ENCODE measurements at places on chromosomes 1 and 21. TPM values are rescaled to one million over a fixed set of nuclear protein-coding genes. Genes with fewer than 3 reads are reported as not detected.

- no peak for DNase-seq
These were observed 716.9 kb downstream of the ADGRL2 start for GRCh38 chr1:82517586-82517985.

DNA sequence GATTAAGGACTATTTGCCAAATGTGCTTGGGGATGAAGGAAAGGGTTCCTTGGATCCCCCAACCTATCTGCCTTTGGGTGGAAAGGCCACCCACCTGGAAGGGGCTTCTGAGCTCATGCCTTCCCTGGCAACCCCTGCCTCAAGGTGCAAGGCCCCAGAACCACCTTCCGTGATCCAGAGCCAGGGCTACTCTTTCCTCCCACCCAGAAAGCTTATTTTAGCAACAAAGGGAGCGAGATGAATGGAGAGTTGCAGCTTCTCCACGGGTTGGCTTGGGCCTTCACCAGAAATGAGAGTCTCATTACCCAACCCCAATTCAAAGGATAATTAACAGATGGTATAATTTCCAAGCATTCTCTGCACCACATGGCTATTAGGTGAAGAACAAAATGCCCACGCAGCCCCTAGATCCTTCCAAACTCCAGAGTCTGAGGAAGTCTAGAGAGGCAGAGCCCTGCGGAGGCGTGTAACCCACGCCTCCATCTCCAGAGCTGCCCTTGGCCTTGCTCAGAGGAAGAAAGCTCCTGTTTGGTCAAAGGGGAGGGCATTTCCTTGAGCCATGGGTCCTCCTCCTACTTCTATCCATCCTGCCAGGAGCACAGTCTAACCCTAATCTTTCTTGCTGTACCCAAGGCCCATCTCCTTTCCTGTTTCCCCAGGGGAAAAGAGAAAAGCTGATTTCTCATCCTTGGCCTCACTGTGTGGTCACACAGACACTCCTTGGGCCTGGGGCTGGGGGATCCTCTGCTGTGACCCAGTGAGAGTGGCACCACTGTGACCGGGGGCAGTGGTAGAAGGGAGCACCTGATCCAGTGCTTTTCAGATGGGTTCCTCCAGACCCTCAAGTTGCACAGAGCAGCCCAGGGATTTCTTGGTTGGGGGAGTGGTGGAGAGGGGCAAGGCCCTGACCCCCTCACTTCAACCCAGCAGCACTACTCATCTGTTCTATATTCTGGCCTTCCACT lies 1.7 kb upstream of the CELSR2 start:
- DNase-seq, result no peak

DNA sequence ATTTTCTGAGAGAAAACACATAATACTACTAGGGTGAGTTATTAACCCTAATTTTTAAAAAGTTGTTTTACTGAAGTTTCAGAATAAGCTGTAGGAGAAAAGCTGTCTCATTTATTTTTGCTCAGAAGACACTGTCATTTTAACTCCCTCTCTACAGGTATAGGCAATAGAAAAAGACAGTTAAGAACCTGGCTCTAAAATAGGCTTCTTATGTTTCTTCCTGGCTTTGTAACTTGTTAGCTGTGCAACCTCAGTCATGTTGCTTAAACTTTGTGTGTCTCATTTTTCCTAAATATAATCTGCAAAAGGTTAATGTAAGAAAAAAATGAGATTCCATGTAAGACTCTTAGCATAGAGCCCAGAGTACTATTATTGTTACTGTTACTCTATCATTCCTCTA lies 64.4 kb downstream of the TTLL7 start:
- no peak for DNase-seq

DNA sequence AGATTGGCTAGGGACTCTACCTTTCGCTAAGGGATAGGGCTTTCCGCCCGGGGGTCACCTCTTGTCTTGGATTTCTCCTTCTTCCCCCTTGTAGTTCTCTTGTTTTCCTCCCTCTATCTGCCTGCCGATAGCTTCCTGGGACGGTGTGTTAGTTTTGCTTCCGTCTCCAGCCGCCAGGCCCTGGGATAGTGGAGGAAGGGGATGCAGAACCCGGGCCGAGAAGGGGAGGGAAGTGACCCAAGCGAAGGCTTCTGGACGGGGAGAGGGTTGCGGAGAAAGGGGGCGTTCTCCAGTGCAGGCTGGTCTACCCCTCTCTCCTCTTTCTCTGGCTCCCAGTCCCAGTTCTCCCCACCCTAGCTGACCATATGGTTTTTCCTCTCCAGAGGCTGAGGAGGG lies 871 bp downstream of the TUFT1 start:
- no peak for DNase-seq

DNA sequence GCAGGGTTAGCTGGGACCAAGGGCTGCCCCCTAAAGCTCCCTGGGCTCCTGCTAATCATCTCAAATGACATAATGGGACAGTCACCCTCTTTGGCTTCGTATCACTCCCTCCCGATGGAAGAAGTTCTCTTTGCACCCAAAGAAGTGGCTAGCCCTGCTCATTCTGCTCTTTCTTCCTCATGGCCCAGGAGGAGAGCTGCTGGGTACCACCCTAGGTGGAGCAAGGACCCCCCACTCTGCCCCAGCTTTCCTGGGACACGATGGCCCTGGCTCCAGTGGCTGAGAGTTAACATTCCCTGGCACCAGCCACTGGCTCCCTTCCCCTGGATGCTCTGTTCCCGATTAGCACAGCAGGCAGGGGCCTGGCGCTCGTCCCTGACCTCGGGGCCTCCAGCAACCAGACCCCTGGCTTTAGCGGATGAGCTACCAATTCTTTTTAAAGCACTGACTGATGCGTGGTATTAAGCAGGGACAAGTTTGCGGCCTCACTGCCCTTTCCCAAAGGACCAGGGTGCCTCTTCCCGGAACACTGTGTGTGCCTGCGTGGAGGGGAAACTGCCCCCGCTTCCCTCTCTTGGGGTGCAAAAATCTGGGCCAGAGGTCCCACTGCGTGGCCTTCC lies 1.2 kb downstream of the MYOM3 start:
- DNase-seq, result no peak

- peak; percentile 46 for DNase-seq
These were observed 67.8 kb upstream of the FGGY start for GRCh38 chr1:59229138-59229537.

GRCh38 chr21:32613436-32614043 lies 1.4 kb upstream of the CFAP298 start:
- no peak for DNase-seq

DNA sequence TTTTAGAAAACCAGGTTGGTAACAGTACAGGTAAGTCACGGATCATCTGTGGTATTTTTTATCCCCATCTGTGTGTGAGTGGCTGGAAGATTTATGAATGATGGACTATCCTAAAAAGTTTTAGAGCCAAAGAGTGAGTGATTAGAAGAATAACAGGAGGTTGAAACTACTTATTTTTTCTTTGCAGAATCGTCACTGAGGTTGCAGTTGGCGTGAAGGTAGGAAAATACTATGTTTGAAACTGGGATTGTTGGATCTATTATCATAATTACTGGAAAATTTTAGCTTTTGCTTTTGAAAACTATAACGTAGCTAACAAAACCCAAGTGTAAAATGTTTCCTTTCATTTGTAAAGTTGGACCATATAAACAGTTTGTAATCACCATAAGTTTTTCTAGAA lies 1.8 kb downstream of the PTBP2 start:
- no peak for DNase-seq

- DNase-seq, result no peak
These were observed 46.6 kb downstream of the SMYD2 start for GRCh38 chr1:214327514-214327913.

DNA sequence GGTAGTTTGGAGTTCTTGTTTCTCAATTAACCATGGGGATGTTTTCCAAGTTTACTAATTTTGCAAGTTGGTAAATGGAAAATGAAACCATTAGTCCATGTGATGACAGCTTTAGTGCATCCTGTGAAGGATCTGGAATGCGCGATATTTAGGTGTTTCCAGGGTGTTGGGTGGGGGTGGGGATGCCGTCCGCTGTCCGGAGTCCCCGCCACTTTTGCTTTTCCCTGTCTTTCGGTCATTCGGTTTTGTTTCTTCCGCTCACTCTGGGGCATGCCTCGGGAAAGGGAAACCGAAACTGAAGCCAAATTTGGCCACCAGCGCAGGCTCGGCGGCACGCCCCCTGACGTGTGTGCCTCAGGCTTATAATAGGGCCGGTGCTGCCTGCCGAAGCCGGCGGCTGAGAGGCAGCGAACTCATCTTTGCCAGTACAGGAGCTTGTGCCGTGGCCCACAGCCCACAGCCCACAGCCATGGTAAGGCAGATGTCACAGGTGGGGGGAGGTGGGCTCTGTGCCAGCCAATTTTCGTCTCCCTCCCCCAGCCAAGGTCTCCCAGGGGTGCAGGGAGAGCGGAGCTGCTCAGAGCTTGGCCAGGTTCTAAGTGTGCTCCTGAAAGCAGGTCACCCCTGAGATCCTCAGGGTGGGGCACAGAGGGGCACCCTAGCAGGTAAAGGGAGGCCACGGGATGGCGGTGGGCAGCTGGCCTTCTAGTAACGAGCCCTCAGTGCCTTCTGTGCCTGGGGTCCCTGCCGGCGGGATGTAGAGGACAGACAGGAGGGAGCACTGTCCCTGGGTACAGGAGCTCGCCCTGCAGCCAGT lies at the start of gene ISG15:
Gene ISG15 (plus strand): TSS at position 393 of the 817 bp plus-strand sequence. CDS start 77 bp downstream, at position 470.
- DNase-seq, result peak; percentile 83

DNA sequence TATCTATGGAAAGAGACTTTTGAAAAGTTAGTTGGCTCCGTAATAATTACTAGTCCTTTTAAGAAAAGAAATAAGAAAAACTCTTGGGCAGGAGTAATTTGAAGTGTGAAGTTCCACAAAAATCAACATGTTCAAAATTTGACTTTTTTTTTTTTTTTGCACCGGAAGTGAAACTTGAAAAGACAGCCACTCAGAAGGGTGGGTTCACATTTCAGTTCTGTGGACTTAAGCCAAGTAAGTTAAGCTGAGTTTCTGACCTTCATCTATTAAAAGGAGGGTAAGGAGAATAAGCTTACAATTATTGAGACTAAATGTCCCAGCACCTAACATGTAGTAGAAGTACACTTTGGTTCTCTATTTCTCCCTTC lies 11.0 kb downstream of the RO60 start:
- no peak for DNase-seq

DNA sequence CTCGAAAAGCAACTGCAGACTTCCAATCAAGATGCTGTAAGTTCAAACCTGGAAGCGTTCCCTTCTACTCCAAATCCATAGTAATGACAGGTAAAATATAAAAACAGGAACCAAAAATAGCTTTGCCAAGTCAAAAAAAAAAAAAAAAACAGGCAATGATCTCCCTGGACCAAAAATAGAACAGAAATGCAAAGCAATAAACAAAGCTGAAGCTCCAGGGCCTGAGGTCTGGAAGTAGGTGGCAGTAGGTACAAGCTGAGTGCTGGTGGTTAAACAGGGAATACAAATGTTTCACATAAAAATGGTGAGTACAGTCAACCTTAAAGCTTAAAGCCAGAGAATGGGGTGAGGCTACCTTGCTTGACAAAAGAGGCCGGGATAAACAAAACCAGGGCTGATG lies 610.8 kb downstream of the SMYD3 start:
- no peak for DNase-seq

- DNase-seq, result peak; percentile 32
These were observed 3.5 kb upstream of the RAP1A start for GRCh38 chr1:111615870-111616715.

GRCh38 chr1:118960026-118960561 lies 28.0 kb downstream of the TBX15 start:
- no peak for DNase-seq

- DNase-seq, result peak; percentile 30
These were observed at the start of gene CACYBP for GRCh38 chr1:174999936-175000696. Gene CACYBP, plus strand, starts transcription at chr1:174999947. Its CDS starts 234 bp downstream, at chr1:175000181.

- DNase-seq, result no peak
These were observed 23.1 kb upstream of the FMOD start for GRCh38 chr1:203373991-203374390.

- DNase-seq, result peak; percentile 39
These were observed 6.9 kb upstream of the SPOCD1 start for GRCh38 chr1:31822766-31823165.

DNA sequence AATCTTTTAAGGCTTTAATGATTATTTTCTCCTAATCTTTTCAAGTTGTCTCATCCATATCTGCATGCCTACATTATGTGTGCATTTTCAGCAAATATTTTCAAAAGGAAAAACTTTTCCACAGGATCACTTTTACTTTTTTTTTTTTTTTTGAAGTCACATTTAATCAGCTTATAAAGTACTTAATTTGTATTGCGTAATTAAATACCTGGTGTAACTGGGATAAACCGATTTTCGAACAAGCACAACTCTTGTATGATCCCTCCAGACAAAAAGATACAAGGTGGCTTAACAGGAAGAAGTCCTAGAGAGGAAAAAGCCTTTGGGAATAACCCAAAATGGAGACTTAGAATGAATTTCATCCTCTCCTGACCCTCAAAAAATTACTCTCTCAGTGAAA lies 1.3 kb upstream of the ATP6V1G3 start:
- DNase-seq, result no peak

- DNase-seq, result no peak
These were observed 22.2 kb upstream of the ITPKB start for GRCh38 chr1:226761322-226761721.

DNA sequence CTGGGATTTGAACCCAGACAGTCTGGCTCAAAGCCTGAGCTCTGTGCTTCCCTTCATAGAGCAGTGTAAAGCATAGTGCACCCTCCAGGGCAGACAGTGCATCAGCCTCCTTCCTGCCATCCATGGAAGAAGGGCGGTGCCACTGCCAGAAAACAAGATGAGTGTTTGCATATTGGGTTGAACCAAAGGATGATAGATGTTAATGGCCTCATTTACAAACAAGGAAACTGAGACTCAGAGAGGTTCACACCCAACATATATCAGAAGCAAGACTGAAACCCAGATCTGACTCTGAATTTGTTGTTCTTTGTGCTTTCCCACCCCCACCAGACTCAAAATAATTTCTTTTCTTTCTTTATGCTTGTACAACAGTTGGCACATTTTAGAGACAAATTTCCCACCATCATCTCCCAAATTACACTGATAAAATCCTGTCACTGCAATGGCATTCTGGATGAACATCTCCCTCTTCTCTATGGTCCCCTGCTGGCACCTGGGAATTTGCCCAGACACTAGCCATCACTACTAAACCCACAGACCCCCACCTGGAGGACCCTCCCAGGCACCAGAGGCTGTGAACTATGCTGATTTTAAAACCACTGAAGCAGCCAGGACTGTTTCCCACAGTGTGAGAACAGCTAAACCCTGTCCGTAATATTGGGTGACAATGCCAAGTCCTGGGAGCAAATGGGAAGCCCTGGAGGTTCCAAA lies 45.4 kb upstream of the MPZL1 start:
- no peak for DNase-seq

GRCh38 chr1:13926556-13926955 lies 226.6 kb downstream of the PRDM2 start:
- no peak for DNase-seq

The RHOU gene
- 0.83 TPM for total RNA-seq

The UTS2 gene
- total RNA-seq, result not detected

The AMPD1 gene
- total RNA-seq, result not detected

The KCNJ9 gene
- total RNA-seq, result not detected

The ANGPTL1 gene
- not detected for total RNA-seq

The CRNN gene
- total RNA-seq, result not detected

The MANEAL gene
- 0.28 TPM for total RNA-seq

The SPATA45 gene
- total RNA-seq, result not detected

The TMEM54 gene
- total RNA-seq, result 25.5 TPM

The HSPA6 gene
- 0.54 TPM for total RNA-seq

The CACYBP gene
- 61.8 TPM for total RNA-seq

The TRNP1 gene
- total RNA-seq, result 68.6 TPM

The TRIM63 gene
- not detected for total RNA-seq

All from IMR-90 (cell line).